ENCODE measurements at places on chromosomes 7 and 10. TPM values are rescaled to one million over a fixed set of nuclear protein-coding genes. Genes with fewer than 3 reads are reported as not detected.

GRCh38 chr7:137026176-137026500, 157.7 kb downstream of the CHRM2 start:
- DNase-seq = no peak

GRCh38 chr7:4919969-4920766, 36.7 kb upstream of the RADIL start:
- no peak for DNase-seq

- no peak for DNase-seq
Observed at GRCh38 chr10:72694476-72695369, 2.8 kb downstream of the MCU start.

DNA sequence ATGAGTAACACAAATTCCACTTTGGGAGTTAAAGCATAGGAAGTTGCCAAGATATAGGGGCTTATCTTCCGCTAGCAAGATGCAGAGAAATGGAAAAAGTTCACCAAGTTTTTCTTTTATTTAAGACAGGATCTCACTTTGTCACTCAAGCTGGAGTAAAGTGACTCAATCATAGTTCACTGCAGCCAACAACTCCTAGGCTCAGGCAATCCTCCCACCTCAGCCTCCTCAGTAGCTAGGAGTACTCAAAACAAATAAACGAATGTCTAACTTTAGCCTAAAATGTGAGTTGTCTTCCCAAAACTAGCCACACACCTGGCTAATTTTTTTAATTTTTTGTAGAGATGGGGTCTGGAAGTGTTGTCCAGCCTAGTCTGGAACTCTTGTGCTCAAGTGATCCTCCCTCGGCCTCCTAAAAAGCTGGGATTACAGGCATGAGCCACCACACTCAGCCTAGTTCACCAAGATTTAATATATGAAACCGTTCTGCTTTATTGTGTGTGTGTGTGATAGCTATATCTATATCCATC, 9.9 kb downstream of the VIM start:
- no peak for DNase-seq

DNA sequence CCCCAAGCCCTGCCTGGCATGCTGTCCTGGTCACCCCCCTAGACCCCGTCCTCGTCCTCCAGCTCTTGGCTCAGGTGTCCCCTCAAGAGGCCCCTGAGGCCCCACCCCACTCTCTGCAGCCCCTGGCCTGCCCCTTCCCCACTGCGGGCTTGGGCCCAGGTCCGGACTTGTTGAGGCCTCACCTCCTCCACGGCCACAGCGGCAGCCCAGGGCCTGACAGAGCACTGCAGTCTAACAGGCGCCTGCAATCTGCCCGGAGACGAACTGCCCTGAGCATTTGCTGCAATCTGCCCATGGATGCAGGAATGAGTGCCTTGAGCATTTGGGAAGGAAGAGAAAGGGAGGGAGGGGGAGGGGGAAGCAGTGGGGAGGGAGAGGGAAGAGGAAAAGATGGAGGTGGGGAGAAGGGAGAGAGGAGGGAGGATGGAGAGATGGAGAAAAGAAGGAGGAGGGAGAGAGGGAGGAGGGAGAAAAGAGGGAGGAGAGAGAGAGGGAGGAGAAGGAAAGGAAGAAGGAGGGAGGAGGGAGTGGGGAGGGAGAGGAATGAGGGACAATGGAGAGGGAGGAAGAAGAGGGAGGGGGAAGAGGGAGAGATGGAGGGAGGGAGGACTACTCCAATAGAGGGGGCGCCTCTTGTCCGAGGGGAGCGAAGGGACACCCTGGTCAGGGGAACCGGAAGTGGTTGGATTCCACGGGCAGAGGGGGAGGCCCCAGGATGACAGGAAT, 73.9 kb downstream of the PDGFA start:
- no peak for DNase-seq

DNA sequence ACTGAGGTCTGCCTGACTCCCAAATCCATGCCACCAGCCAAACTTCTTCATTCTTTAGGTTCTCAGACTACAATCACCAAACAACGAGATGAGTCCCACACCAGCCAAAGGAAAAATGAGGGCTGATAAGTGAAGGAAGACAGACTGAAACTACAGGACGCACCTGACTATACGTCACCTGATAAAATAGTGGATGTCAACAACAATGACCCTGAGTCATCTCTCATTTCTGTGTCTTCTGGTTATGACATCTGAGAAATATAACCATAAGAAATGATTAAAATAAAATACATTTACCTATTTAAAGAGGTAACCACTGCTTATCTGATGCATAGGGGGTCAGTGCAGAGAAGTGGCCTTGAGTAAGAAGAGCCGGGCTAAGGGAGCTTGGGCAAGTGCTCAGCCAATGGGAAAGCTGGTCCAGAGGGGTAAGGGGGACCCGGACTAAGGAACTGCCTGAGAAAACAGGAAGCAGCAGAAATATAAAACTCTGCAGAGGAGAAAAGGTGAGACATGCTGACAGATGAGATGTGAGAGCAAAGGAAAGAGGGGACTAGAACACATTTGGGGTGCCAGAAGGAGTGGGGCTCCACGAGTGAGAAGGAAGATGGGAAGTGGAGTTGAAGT, 51.8 kb downstream of the HIPK2 start:
- DNase-seq = no peak

DNA sequence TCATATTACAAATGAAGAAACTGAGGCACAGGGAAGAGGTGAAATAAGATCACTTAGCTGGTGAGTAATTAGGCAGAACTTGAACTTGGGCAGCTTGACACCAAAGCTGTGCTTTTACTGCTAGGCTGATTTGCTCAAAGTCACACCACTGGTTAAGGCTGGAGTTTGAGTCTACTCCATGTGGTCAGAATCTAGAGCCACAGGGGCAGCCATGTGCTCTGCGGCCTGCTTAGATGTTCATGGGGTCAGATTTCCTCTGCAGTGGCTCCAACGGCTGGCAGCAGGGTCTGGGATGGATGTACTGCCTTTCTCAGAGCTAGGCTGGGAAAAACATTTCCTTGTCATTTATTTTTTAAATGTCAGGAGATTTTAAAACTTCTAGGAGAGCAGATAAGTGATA, 417.5 kb downstream of the KCNMA1 start:
- DNase-seq = no peak

DNA sequence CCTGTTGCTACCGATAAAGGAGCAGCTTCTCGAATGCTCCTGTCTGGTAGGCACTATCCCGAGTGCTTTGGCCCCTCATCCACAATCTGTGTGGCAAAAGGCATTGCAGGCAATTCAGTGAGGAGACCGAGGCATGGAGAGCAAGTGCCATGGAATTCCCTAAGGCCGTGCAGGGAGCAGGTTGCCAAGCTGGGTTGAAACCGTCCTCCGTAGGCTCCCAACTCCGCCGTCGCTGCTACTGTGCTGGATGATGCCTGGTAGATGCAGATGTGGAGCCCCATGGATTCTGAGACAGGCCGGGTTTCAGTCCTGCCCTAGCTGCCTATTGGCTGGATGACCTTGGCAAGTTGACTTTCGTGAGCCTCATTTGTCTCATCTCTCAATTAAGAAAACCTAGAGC, 85.3 kb downstream of the EGFR start:
- no peak for DNase-seq

- DNase-seq = no peak
Observed at GRCh38 chr7:26891400-26892350, 27.3 kb upstream of the SKAP2 start.

DNA sequence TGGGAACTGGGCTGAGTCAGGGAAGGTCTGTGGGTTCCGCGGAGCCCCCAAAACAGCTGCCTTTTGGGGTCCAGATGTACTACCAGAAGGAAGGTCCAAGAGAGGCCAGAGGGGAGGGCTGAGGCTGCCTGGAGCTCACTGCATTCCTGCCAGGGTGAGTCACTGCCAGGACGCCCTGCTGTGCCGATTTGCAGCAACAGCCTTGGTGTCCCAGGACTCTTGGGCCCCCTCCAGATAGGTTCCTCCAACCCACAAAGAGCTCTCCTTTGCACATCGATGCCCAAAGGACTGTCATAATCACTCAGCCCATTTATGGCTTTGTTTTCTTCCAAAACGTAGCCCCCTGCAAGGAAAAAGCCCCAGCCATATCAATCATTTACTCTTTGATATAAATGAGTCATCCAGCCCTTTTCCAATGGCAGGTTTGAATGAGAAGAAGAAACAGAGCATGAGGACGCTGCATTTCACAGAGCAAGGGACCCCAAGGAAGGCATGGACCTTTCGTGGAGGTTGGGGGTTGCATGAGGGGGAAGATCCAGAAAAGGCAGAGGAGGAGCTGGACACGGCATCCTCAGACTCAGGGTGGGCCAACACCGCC, 32.2 kb upstream of the COL13A1 start:
- no peak for DNase-seq

DNA sequence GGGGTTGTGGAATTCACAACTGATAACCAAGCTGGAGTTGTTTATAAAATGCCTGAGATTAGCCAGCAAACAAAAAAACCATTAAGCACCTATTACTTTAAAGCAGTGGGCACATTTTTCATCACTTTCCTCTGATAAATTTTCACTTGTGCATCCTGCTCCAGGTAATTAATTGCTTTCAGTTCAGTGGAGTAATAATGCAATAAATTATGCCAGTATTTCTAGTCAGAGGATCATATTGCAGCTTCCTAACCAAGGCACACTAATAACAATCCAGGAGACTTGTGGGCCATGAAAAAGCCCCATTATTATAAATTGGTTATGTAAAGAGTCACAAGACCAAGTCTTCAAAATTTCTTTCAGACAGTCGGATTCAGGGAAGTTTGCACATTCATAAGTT, 193.2 kb downstream of the LRMDA start:
- DNase-seq = no peak

DNA sequence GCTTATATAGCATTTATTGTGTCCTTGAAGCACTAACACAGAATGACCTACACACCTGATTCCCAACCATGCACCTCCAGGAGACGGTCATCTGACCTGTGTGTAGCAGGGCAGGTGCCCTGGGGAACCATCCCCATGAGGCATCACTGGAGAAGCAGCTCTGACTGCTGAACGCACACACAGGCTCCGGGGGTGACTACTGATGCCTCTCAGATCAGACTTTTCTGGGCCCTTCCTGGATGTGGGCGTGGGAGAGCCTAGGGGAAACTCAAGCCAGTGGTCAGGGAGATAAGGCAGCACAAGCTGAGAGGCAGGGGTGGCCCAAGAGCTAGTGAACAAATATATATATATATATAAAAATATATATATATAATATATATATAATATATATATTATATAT, 37.6 kb downstream of the CPXM2 start:
- no peak for DNase-seq

GRCh38 chr7:7870555-7870954, 98.0 kb upstream of the GLCCI1 start:
- no peak for DNase-seq

- DNase-seq = no peak
Observed at GRCh38 chr7:137335814-137336213, 7.7 kb downstream of the PTN start.

Gene NPFFR1
- 4.8 TPM for total RNA-seq

Gene GNGT1
- total RNA-seq = not detected

Gene TMEM139
- 10.9 TPM for total RNA-seq

Gene C7orf33
- total RNA-seq = not detected

Gene ST8SIA6
- 2.5 TPM for total RNA-seq

Gene SUN3
- not detected for total RNA-seq

Gene CYP2C19
- total RNA-seq = not detected

Data from sciatic nerve (tissue), 2 donors.